ENCODE measurements at places on chromosomes 4 and X.

- DNase-seq, result peak; percentile 5
These were observed 110.4 kb upstream of the LDB2 start for GRCh38 chr4:17008834-17009345.

- DNase-seq, result no peak
These were observed 623.8 kb upstream of the DIPK2B start for GRCh38 chrX:45824471-45824870.

GRCh38 chr4:173014113-173014558 lies 154.5 kb upstream of the GALNT7 start:
- no peak for DNase-seq

DNA sequence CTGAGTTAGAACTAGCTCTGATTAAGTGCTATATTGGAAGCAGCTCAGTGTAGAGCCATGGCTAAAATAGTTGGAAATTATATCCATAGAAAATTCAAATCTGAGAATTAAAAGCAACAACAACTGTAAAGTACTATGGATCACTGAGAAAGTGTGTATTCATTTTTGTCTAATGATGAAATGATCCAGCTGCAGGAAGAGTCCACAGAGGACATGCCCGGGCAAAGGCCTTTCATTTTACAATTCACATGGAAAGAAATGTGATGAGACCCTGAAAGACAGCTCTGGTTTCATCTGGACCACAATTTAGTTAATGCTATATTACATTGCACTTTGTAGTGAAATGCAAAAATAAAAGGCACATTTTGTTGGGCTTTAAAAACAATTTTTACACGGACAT lies 196.8 kb upstream of the FAT1 start:
- no peak for DNase-seq

- DNase-seq, result no peak
These were observed 8.0 kb downstream of the ARHGEF38 start for GRCh38 chr4:105560421-105560848.

- DNase-seq, result no peak
These were observed 9.2 kb downstream of the MAP9 start for GRCh38 chr4:155367608-155368007.

GRCh38 chr4:157421365-157421764 lies 200.8 kb downstream of the GRIA2 start:
- no peak for DNase-seq

- DNase-seq, result no peak
These were observed 5.4 kb upstream of the NEUROG2 start for GRCh38 chr4:112521123-112522023.

- no peak for DNase-seq
These were observed 909.1 kb downstream of the FAT4 start for GRCh38 chr4:126223784-126224407.

GRCh38 chr4:174214101-174214878 lies 69.2 kb downstream of the FBXO8 start:
- DNase-seq, result no peak

GRCh38 chr4:27020603-27021002 lies 160.0 kb downstream of the STIM2 start:
- no peak for DNase-seq

- DNase-seq, result peak; percentile 67
These were observed 885 bp downstream of the CCDC110 start for GRCh38 chr4:185470501-185471195.

- DNase-seq, result peak; percentile 80
These were observed 17.8 kb downstream of the TRIM2 start for GRCh38 chr4:153221783-153222706.

DNA sequence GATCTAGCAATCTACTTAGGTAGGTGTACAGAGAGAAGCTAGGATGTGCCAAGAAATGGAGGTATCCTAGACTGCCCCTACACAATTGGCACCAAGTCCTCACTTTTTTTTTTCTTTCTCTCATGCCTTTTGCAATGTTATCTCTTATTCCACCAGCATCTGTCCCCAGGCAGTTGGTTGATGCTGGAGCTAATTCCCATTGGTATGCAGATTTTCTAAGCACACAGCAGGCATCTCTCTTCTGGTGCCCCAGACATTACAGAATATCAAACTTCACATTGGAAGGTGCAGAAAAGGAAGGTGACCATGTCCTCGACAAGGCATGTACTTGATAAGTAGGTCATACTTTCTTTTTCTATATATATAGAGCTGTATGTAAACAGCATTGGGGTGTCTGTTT lies 21.6 kb downstream of the LUZP4 start:
- no peak for DNase-seq

- DNase-seq, result no peak
These were observed 133.3 kb upstream of the MBNL3 start for GRCh38 chrX:132622130-132622529.

- DNase-seq, result no peak
These were observed 98.4 kb downstream of the ZAR1 start for GRCh38 chr4:48588230-48589097.

GRCh38 chrX:148540114-148540513 lies 39.7 kb downstream of the AFF2 start:
- DNase-seq, result no peak

GRCh38 chrX:103414561-103414960 lies 38.2 kb downstream of the BEX3 start:
- DNase-seq, result no peak

DNA sequence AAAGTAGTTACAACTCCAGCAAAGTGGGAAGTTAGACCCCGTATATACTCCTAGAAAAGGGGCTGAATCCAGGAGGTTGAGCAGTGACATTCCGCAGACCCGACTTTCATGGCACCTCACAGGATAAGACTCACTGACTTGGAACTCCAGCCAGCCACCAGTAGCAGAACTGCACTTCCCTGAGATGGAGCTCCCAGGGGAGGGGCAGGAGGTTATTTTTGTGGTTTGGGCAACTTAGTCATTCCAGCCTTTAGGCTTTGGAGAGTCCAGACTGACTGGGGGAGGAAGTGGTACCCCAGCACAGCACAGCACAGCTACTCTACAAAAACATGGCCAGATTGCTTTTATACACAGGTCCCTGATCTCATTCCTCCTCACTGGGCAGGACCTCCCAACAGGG lies 319.1 kb downstream of the PCDH19 start:
- DNase-seq, result no peak

Data from right atrium auricular region (tissue), 2 donors.